ENCODE measurements at places on chromosomes 4 and X. TPM values are rescaled to one million over a fixed set of nuclear protein-coding genes. Genes with fewer than 3 reads are reported as not detected.

- DNase-seq = no peak
Measured at GRCh38 chr4:146343199-146343598, 128.9 kb downstream of the REELD1 start.

DNA sequence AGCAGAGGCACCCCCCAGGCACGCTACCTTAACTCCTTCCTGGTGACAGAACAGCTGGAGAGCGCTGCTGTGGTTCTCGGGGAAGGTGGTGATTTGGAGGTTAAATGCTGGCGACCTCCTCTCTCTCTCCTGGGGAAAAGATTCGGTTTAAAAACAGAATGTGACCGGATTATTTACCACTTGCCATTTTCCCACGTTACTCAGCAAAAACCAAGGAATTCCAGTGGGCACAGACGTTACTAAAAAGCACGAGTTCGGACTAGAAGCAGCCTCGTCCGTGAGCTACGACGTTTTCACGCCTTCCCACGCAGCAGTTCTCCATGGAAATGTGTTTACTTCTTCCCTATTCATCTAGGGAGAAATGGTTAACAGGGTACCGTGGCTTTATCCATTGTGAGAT, 32.3 kb upstream of the C4orf50 start:
- DNase-seq = no peak

GRCh38 chr4:110898290-110898689, 275.4 kb upstream of the PITX2 start:
- no peak for DNase-seq

DNA sequence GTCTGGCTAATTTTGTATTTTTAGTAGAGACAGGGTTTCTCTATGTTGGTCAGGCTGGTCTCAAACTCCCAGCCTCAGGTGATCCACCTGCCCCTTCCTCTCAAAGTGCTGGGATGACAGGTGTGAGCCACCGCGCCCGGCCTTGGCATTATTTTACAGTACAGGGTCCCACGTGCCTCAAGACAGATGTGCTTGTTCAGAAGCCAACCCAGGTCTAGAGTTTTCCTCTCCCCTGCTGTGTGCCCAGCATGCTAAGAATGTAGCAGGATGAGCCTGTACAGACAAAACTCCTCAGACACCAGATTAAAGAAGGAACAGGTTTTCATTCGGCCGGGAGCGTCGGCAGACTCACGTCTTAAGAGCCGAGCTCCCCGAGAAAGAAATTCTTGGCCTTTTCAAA, 42.2 kb downstream of the CRLF2 start:
- no peak for DNase-seq

- no peak for DNase-seq
Measured at GRCh38 chr4:27245216-27245615, 384.6 kb downstream of the STIM2 start.

DNA sequence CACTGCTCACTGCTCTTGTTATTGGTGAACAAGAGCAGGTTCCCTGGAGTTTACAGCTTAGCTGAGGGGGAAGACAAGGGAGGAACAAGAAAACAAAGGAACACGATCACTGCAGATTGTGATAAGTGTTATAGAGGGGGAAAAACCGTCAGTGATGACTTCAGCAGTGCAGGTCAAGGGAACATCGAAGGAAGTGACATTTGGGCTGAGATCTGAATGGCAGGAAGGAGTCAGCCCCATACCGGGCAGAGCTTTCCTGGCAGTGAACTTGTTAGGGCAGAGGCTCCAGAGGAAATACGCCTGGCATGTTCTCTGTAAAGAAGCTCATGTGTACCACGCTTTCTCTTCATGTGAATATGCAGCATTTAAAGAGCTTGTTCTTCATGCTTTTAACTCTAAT, 78.1 kb downstream of the LDB2 start:
- DNase-seq = no peak

GRCh38 chrX:2526390-2526789, 25.6 kb upstream of the DHRSX start:
- no peak for DNase-seq

- no peak for DNase-seq
Measured at GRCh38 chrX:19799319-19800182, 87.8 kb downstream of the SH3KBP1 start.

DNA sequence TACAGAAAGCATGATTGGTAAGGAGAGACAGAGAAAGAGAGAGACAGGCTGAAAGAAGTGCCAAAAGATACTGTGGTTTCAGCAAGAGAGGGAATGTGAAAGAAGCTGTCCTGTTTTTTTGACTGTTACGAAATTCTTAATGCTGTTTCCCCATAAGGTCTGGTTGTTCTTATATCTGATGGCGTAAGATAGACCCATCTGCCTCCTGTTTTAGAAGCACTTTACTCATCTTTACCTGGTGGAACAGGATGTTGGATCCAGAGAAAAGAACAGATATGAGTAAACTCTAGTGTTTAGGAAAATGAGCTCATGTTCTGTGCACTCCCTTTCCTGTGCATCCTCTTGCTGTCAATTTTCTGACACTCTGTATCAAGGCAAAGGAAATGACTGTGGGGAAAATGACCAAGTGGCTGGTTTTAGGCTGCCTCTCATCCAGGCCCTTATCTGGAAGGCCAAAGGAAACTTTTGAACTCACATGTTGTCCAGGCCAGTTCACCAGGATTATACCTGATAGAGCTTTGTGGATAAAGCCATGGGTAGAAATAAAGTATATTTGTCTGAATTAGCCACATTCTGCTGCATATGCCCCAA, 311.7 kb upstream of the HTR2C start:
- DNase-seq = no peak

CNKSR2 gene
- 7.2 TPM for total RNA-seq

RIBC1 gene
- 0.87 TPM for total RNA-seq

ADH1A gene
- total RNA-seq = 3.6 TPM
